ENCODE measurements at places on chromosomes 12 and 14. TPM values are rescaled to one million over a fixed set of nuclear protein-coding genes. Genes with fewer than 3 reads are reported as not detected.

DNA sequence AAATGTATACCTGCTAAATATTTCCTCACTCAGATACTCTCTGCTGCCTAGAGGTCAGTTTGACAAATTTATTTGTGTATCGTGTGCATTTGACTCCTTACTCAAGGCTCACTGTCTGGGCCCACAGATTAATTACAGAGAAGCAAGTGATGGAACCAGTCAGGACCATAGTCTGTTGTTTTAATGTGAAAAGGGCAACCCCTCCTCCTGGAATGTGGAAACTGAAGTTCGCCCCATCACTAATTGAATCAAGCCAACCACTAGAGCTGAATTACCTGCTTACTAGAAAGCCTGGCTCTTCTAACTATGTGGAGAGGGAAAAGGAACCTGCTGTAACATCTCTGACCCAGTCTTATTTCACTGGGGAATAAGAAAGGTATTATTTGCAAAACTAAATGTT, 199.9 kb upstream of the KRR1 start:
- no peak overlapping the region for H3K27ac ChIP-seq
- no peak overlapping the region for H3K4me3 ChIP-seq
- H3K4me1 ChIP-seq = no peaks in the 10 kb centered on the region
- no peak for DNase-seq

The LMNTD1 gene
- not detected for total RNA-seq

The BDKRB1 gene
- total RNA-seq = not detected

- H3K27me3 ChIP-seq = no peaks in the 10 kb centered on the region
- no peak for DNase-seq
- H3K27ac ChIP-seq = no peak overlapping the region
- H3K4me1 ChIP-seq = no peaks in the 10 kb centered on the region
- H3K36me3 ChIP-seq = peaks cover 18% of the 10 kb centered on the region
These were observed 47.4 kb downstream of the TRAFD1 start for GRCh38 chr12:112172556-112173324.

- H3K27me3 ChIP-seq = no peaks in the 10 kb centered on the region
- DNase-seq = no peak
- no peak overlapping the region for H3K4me3 ChIP-seq
- H3K4me1 ChIP-seq = no peaks in the 10 kb centered on the region
- H3K27ac ChIP-seq = no peak overlapping the region
These were observed 109.4 kb downstream of the PIWIL1 start for GRCh38 chr12:130446846-130447654.

The FAM181A gene
- not detected for total RNA-seq
